ENCODE measurements at places on chromosomes 2 and 18. TPM values are rescaled to one million over a fixed set of nuclear protein-coding genes. Genes with fewer than 3 reads are reported as not detected.

Gene TCF7L1
- total RNA-seq = 1.1 TPM

- DNase-seq = no peak
Measured at GRCh38 chr2:121489284-121489683, 41.4 kb upstream of the RNU4ATAC start.

- DNase-seq = peak; percentile 39
Measured at GRCh38 chr2:38690499-38691420, 24.8 kb downstream of the GALM start.

DNA sequence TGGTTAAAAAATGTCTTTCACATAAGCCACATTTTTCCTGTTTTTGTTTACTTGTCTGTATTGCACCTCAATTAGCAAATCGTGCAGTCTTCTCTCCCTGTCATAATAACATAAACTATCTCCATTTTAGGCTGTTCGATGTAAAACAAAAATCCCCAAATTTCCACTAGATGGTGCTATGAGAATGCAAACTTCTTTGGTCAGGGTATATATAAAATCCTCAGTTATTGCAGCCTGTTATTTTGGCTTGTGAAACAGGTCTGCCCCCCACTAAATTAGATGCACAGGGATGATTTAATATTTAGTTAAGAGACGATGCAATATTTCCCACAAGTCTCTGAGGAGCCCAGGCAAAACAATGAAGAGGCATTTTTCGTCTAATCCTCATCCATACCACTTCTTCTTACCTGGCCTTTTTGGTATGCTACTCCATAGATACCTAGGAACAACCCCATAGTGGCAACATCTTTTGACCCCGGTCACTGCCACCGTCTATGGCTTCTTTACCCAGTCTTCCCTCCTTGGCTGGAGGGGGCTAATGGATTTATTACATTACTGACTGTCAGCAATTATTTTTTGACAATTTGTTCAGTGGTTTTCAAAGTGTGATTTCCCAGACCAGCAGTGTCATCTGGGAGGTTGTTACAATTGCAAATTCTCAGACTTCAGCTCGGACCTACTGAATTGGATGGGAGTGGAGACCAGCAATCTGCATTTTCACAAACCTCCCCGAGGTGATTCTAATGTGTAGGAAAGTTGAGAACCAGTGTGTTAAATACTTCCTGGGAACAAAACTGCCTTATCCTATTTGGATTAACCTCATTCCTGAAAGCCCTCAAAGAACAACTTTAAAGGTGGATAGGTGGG is 117.4 kb upstream of the CWC22 start:
- peak; percentile 18 for DNase-seq

Gene COL4A4
- 5.2 TPM for total RNA-seq

DNA sequence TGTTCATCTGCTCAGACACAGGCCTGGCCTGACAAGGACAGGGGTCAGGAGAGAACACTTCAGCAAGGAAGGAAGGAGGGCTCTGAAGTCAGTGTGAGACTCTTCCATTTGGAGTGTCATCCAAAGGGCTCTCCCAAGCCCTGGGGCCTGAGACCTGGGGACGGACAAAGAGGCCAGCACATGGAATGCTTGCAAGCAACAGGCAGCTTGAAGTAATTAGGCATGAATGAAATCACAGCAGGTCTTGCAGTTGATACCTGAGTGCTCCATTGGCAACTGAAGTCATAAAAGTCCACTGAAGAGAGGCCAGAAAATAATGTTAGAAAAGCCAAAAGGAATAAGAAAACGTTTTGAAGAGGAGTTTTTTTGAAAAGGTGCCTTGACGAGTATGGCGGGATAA is 231.7 kb downstream of the VAPA start:
- no peak for DNase-seq

Gene SMARCAL1
- 30.1 TPM for total RNA-seq

GRCh38 chr2:168568476-168569267 is 112.6 kb downstream of the CERS6 start:
- no peak for DNase-seq

- no peak for DNase-seq
Measured at GRCh38 chr2:129857200-129857599, 122.3 kb upstream of the RAB6C start.

DNA sequence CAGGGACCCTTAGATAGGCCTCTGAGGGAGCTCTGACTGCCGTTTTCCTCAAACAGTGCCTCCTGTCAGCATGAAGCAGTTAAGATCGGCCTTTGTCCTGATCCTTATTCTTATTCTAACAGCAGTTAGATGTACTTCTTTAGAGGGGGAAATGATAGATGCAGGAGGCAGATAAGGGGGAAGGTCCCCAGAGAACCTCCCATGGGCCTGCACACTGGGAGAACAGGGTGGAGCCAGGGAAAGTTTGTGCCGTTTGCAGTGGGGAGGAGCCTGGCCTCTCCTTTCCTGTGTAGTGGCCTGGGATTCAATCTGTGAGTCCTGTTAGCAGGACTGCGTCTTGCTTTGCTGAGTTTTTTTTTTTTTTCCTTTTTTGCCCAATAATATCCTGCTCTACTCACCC is 7.9 kb upstream of the INPP4A start:
- DNase-seq = no peak

Gene IL1R2
- 5.4 TPM for total RNA-seq

DNA sequence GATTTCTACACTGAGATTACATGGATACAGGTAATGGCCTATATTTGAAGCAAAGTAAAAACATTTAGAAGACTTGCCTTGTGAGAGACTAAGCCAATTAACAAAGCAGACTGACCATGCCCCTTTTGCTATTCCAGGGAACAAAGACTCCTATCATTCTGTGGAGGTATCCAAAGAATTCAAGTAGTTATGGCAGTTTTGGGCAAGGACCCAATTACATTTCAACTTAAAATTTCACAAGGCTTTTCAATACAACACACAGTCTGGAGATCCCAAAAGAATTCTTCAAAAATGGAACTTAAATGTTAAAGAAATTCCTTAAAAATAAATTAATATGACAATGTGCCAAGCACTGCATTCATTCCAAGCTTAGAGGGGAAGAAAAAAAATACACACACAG is 109.2 kb upstream of the CHRNA1 start:
- DNase-seq = no peak

Gene NAT8
- not detected for total RNA-seq

DNA sequence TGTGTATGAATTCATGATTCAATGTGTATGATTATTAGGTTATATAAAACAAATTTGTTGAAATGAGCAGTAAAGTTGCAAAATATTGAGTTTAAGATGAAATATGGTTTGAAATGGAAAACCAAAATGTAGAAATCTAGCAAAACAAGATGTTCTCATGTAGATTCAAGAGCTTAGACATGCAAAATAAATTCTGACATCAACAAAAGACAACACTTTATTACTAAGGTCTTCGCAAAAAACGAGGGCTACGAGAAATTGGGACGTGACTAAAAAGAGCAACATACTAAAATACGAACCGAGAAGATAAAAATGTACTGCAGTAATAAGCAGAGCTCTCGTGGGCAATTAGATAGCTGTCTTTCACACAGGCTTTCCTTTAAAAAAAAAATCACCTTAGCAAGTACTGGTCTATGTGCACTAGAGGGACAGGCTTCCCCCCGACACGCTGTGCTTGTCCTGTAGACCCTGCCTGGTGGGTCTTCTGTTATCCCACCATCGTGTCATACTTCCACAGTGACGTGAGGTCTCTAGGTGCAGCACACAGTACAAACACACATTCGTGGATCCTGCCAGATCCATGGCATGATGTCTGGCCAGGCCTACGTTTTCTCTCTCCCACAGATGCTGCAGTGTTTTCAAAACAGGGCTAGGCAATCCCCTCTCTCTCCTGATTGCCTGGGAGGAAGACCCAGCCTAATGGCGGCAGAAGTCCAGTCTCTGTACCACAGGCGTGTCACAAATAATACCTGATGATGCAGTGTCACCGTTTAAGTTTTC is 240.8 kb downstream of the TCF4 start:
- no peak for DNase-seq

Gene RAB12
- total RNA-seq = 42.1 TPM

- DNase-seq = no peak
Measured at GRCh38 chr2:99735753-99736152, 245.9 kb upstream of the REV1 start.

- DNase-seq = no peak
Measured at GRCh38 chr18:2089396-2089795, 481.9 kb downstream of the METTL4 start.
